Thoracic aorta (tissue), 2 donors: ENCODE measurements at places on chromosomes 7 and 10.
A peak's percentile ranks its signal among the peaks of the same experiment; 100 is the strongest.

DNA sequence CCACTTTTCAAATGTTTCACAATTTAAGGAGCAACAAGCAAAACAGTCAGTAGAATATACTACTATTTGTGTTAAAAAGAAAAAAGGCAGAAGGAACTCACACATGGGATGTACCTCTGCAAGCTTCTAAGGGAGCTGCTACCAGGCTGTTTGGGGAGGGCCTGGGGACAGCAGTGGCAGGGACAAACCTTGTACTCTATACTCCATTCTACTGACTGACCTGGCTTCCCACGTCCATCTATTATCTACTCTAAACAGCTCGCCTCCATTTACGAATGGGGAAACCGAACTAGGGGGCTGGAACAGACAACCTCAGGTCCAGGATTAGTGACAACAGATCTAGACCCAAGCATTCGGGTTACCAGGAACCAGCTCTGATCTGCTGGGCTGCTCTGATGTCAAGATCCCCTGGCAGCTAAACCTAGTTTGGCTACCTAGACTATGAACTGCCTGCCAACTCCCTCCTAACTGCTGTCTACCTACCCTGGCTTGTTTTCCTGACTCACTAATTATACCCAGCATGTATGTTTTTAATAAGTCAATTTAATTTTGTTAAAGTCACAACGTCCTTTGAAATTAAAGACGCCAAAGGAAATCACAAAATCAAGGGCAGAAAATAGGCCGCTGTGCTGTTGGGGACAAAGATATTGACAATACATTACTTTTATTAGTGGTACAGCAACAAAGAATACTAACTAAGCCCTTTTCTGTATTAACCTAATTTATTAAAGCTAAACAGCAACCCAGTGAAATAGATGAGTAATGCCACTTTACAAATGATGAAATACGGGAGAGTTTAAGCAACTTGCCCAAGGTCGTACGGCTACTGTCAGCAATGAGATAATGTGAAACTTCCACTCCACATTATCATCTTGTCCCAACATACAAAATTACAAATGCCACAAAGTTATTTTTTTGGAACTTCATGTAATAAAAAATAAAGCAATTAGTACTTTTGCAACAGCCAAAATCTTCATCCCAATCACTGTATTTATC is 5.3 kb downstream of the PSAP start:
- H3K4me1 ChIP-seq, result peaks cover 34% of the 10 kb centered on the region
- H3K36me3 ChIP-seq, result no peaks in the 10 kb centered on the region
- no peak for DNase-seq
- no peak overlapping the region for H3K27ac ChIP-seq

DNA sequence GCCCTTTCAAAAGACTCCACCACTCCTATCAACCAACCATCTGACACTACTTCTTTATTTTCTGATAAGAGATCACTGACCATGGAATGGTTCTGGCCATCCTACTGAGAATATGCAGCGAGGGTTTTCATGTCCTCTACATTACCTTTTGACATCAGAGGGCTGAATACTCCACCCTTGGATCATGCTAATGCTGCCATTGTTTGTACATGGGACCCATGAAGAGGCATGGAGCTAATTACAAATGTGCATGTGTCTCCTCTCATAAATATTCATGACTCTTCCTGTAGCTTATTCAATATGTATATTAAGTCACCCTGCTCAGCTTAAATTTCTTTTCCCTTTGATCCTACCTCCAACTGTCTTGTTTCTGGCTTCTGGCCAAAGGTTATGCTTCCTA is 1065.8 kb upstream of the GHITM start:
- no peak for DNase-seq
- no peak overlapping the region for H3K27ac ChIP-seq
- H3K4me3 ChIP-seq, result no peak overlapping the region
- H3K36me3 ChIP-seq, result no peaks in the 10 kb centered on the region
- no peaks in the 10 kb centered on the region for H3K4me1 ChIP-seq
- no peaks in the 10 kb centered on the region for H3K27me3 ChIP-seq

- H3K27me3 ChIP-seq, result no peaks in the 10 kb centered on the region
- H3K27ac ChIP-seq, result no peak overlapping the region
- no peaks in the 10 kb centered on the region for H3K4me1 ChIP-seq
- H3K36me3 ChIP-seq, result no peaks in the 10 kb centered on the region
- DNase-seq, result no peak
These were observed 412.2 kb upstream of the SORCS1 start for GRCh38 chr10:107576746-107577145.

DNA sequence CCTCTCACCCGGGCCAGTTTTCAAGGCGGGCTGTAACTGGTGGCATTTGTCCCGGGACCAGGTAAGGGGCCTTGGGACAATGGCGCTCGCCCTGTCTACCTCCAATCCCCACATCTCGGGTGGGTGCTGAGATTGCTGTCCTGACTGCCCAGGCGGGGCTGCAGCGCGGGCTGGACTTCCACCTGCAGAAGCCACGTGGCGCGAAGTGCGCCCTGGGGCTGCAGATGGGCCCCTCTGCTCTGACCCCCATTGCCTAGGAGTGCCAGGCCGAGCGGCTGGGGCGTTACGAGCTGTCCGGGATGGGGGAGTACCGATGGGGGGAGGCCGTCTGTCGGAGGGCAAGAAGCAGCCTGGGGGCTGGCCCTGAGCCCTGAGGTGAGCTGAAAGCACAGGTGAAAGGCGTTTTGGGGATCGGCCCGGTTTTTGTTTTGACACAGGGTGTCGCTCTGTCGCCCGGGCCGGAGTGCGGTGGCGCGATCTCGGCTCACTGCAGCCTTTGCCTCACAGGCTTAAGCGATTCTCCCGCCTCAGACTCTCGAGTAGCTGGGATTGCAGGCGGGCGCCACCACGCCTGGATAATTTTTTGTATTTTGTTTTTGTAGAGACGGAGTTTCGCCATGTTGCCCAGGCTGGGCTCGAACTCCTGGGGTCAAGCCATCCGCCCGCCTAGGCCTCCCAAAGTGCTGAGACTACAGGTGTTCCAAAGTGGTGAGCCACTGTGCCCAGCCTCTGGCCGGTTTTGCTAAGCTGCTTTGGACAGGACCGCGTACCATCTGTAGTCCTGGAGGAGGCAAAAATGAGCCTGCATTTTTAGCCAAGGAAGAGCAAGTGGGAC is at the start of gene SFXN2:
Gene SFXN2 (plus strand): TSS at position 16 of the 835 bp plus-strand sequence. CDS start 12,001 bp downstream, outside the sequence.
- peak within 1 kb of the TSS; percentile 51 for H3K27ac ChIP-seq
- H3K4me1 ChIP-seq, result peaks cover 12% of the 10 kb centered on the region
- no peaks in the 10 kb centered on the region for H3K36me3 ChIP-seq

- DNase-seq, result no peak
- no peaks in the 10 kb centered on the region for H3K4me1 ChIP-seq
- H3K27ac ChIP-seq, result no peak overlapping the region
- no peaks in the 10 kb centered on the region for H3K36me3 ChIP-seq
- no peak overlapping the region for H3K4me3 ChIP-seq
These were observed 639.2 kb upstream of the POT1 start for GRCh38 chr7:125568799-125569198.

DNA sequence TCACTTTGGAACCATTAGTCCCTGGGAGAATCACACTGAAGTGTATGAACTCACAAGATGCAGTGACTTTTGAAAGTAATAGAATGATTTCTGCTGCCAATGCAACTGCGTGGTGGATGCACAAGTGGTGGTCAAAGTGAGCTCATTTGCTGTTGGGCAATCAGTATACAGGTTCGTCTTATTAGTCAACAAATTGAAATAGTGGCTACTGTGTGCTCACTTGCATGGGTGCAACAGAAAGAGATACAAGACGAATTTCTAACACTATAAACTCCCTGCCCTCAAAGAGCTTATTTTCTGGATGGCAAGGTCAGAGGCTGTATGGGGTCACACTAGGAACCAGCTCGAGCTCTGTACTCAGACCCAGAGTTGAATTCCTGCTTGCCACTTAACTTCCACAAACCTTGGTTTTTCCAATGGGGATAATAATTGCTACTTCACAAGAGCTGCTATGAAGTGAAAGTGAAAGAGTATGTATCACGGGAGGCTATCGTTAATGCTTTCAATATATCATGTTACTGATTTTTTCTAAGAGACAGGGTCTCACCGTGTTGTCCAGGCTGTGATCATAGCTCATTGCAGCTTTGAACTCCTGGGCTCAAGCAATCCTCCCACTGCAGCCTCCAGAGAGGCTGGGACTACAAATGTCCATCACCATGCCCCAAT is 8.3 kb upstream of the BCL7B start:
- no peak overlapping the region for H3K27ac ChIP-seq
- no peaks in the 10 kb centered on the region for H3K4me1 ChIP-seq
- H3K27me3 ChIP-seq, result no peaks in the 10 kb centered on the region
- peak overlapping the region; percentile 30 for H3K4me3 ChIP-seq
- DNase-seq, result no peak
- peaks cover 15% of the 10 kb centered on the region for H3K36me3 ChIP-seq

- H3K4me1 ChIP-seq, result no peaks in the 10 kb centered on the region
- no peak overlapping the region for H3K27ac ChIP-seq
- no peak for DNase-seq
- no peaks in the 10 kb centered on the region for H3K27me3 ChIP-seq
These were observed 138.8 kb downstream of the DKK1 start for GRCh38 chr10:52452600-52453493.

GRCh38 chr7:1523208-1523607 is 7.3 kb upstream of the MAFK start:
- H3K36me3 ChIP-seq, result no peaks in the 10 kb centered on the region
- H3K27me3 ChIP-seq, result no peaks in the 10 kb centered on the region
- no peak for DNase-seq
- no peak overlapping the region for H3K27ac ChIP-seq
- H3K4me1 ChIP-seq, result peaks cover 8% of the 10 kb centered on the region

GRCh38 chr10:87066178-87066577 is 28.5 kb downstream of the GLUD1 start:
- no peak for DNase-seq
- peaks cover 48% of the 10 kb centered on the region for H3K36me3 ChIP-seq
- no peaks in the 10 kb centered on the region for H3K4me1 ChIP-seq
- H3K4me3 ChIP-seq, result no peak overlapping the region
- no peaks in the 10 kb centered on the region for H3K27me3 ChIP-seq
- H3K27ac ChIP-seq, result no peak overlapping the region

- H3K36me3 ChIP-seq, result no peaks in the 10 kb centered on the region
- no peaks in the 10 kb centered on the region for H3K27me3 ChIP-seq
- H3K27ac ChIP-seq, result no peak overlapping the region
- no peaks in the 10 kb centered on the region for H3K4me1 ChIP-seq
- no peak overlapping the region for H3K4me3 ChIP-seq
These were observed 185.1 kb downstream of the NXPH1 start for GRCh38 chr7:8618441-8619070.
